ENCODE measurements at places on chromosomes 7 and 10. TPM values are rescaled to one million over a fixed set of nuclear protein-coding genes. Genes with fewer than 3 reads are reported as not detected.

The SFTPA2 gene
- total RNA-seq, result not detected

DNA sequence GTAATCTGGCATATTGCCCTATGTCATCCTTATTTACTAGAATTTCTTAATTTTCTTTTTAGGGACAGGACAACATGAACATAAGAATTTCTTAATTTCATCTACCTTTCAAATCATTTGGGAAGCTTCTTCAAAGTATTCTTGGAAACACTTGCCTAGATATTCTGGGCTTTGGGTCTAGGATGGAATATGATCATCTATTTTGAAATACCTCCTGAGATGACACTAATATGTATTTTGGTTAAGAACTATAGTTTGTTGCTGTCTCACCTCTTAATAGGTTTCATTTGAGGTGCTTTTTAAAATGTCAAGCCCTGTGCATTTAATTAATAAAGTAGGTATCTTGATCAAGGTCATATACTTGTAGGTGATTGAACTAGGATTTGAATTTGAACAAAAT lies 49.1 kb downstream of the SEPTIN7 start:
- no peak for DNase-seq

The CUZD1 gene
- total RNA-seq, result 2.8 TPM

The GPR26 gene
- 0.07 TPM for total RNA-seq

The OPTN gene
- total RNA-seq, result 6.0 TPM

The GLCCI1 gene
- total RNA-seq, result 15.5 TPM

GRCh38 chr10:6124666-6125065 lies 35.8 kb downstream of the RBM17 start:
- DNase-seq, result no peak

DNA sequence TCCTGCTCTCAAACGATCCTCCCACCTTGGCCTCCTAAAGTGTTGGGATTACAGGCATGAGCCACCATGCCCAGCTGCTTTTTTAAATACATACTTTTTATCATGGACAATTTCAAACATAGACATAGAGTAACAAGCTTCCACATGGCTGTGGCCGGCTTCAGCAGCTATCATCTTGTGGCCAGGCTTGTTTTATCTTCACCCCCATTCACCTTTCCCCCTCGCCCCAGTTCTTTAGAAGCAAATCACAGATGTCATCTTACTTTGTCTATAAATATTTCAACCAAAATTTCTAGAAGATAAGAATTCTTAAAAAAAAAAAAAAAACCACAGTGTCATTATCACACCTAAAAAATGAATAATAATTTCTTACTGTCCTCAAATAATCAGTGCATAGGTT lies 5.9 kb downstream of the FOXK1 start:
- DNase-seq, result no peak

- no peak for DNase-seq
Measured at GRCh38 chr10:60710041-60710440, 68.2 kb upstream of the CDK1 start.

GRCh38 chr10:101939008-101939648 lies 95.5 kb upstream of the KCNIP2 start:
- no peak for DNase-seq

DNA sequence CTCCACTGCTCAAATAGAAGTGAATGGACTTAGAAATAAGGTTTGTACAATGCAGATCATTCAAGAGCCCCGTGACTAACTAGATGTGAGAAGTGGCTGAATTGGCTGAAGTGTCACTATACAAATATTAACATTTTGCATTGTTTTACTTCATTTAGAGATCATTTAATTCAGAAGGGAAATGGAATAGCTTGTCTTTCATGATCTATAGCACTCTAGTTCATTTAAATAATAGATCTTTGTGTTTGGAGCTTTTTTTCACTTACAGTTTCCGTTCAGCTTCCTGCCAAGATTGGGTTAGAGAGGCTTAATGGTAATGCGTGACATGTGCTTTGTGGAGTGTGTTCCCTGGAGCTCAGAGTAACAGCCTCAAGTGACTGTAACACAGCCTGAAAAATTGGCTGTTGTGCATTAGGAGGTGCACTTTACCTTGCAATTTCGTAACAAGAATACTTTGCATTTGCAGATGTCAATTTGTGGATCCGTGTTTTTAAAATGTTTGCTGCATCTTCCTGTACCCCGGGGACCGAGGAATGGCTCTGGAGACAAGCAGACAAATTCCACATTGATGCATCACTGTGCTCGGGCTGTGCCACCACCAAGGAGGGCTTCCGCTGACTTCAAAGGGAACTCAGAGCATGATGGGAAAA lies 170.3 kb downstream of the NRP1 start:
- no peak for DNase-seq

DNA sequence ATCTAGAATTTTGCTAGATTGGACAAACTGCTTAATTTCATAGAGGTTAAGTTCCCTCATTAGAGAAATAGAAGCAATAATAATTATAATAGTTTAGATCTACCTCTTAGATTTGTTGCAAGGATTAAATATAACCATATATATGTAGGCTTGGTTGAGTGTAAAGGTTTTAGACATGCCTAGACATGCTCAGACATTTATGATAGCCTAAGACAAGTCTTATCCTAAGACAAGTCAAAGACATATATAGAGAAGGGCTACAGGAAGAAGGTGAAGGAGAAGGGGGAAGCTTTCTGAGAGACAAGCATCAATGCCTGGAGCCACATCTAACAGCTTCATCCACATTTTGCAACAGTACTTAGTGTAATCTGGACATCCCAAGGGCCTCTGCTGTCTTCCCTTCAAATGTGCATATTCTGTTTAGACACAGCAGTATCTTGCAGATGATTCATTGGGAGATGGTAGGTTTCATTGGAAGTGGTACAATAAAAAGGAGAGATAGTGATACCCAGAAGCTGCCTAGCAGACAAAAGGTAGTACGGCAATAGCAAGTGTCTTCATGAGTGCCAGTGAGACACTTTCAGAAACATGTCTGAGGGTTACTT lies 146.5 kb downstream of the HGF start:
- DNase-seq, result no peak

The PAPOLB gene
- total RNA-seq, result 0.42 TPM

DNA sequence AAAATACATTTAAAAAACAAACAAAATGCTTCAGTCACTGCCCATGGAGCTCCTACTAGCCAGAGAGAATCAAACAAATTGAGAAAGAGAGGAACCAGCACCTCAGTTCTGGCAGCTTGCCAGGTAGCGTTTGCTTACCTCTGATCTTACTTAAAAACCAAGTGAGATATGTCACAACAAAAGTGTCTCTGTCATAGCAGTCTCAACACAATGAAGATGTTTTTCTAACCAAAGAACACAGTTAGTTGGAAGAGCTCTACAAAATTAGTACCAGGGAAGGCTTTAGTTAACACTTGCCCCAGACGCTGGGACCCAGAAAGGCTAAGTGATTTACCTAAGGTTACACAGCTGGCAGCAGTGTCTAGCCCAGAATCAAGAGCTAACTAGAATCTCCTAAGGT lies 3.4 kb downstream of the DOCK4 start:
- no peak for DNase-seq

GRCh38 chr7:35576031-35576573 lies 118.8 kb downstream of the HERPUD2 start:
- DNase-seq, result no peak

DNA sequence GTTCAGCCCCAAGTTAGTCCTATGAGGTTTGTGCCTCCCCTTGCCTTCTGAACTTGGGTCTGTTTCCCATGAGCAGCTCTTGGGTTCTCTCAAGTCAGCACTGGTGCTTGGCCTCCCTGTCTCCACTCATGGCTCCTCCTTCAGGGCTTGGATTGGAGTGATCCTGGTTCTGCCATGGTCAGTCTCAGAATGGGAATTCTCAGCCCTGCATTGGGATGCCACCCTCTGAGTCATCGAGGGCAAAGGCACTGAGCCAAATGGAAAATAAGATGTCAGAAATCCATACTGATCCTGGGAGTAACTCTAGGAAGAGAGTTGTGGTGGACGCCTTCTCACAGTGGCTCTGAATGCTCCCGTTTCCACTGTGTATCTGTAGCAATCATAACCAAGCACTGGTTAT lies 233.4 kb upstream of the HABP2 start:
- DNase-seq, result no peak

GRCh38 chr7:133365917-133366316 lies 113.0 kb downstream of the EXOC4 start:
- no peak for DNase-seq

The SEC31B gene
- 6.7 TPM for total RNA-seq

- DNase-seq, result no peak
Measured at GRCh38 chr10:57689596-57690297, 577.9 kb downstream of the IPMK start.

The COL26A1 gene
- total RNA-seq, result 51.7 TPM

DNA sequence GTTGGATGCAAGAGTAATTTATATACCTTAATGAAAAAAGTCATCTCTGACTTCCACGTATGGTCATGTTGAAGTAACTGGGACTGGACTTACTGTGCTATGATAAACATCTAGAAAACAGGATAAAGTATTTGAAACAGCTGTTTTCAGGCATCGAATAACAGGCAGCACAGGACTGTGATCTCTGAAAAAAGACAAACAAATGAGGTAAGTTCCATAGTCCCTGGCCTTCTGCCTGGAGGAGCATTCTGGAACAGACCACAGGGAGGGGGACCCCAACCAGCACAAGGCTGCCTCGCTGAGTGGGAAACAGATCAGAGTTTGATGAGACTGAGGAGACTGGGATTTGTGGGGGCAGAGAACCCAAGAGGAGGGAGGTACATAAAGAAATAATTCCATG lies 89.1 kb upstream of the HABP2 start:
- no peak for DNase-seq

The CAV2 gene
- total RNA-seq, result 3.5 TPM

DNA sequence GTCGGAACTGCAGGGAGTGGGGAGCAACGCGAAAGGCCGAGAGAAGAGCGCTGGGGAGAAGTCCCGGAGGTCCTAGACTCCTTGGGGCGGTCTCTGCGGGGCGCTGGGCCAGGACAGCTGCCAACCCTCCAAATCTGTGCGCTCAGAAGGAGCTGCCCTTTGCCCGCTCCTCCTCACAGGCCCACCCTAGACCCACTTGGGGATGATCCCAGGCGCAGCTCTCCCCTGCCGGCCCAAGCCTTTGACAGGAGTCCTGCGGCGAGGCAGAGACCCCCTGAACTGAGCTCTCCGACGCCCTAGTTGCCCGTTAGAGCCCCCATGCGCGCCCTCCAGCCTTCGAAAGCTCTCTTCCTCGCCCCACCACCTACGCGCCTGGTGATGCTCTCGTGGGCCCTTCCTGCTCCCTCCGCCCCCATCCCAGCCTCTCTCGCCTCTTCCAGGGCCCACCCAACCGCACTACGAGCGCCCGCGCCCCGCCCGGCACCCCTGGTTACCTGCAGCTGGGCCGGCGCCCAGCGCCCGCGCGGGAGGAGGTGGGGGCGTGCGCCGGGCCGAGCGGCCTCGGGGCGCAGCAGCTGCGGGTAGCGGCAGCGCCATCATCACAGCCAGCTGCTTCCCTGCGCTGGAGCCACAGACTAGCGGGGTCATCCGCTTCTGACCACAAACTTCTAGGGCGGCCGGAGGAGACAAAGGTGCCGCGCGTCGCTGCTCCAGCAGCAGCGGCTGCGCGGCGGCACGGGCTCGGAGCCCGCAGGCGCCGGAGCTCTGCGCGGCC lies 353.4 kb downstream of the DNAJB6 start:
- DNase-seq, result no peak

The RADIL gene
- total RNA-seq, result 9.8 TPM

- no peak for DNase-seq
Measured at GRCh38 chr10:118832241-118832651, 77.5 kb upstream of the CACUL1 start.

- no peak for DNase-seq
Measured at GRCh38 chr10:79396520-79396919, 48.9 kb downstream of the ZCCHC24 start.

- DNase-seq, result no peak
Measured at GRCh38 chr7:112398534-112398933, 51.7 kb upstream of the IFRD1 start.

GRCh38 chr7:105112440-105113418 lies 98.7 kb downstream of the KMT2E start:
- DNase-seq, result no peak

- peak; percentile 89 for DNase-seq
Measured at GRCh38 chr7:74138945-74139843, 35.0 kb upstream of the EIF4H start.

- no peak for DNase-seq
Measured at GRCh38 chr10:96656198-96656577, 64.1 kb downstream of the PIK3AP1 start.

GRCh38 chr7:100585511-100586265 lies at the start of gene LRCH4:
Gene LRCH4, minus strand, starts transcription at chr7:100586129. Its CDS starts 29 bp downstream, at chr7:100586100.
- DNase-seq, result peak; percentile 81

DNA sequence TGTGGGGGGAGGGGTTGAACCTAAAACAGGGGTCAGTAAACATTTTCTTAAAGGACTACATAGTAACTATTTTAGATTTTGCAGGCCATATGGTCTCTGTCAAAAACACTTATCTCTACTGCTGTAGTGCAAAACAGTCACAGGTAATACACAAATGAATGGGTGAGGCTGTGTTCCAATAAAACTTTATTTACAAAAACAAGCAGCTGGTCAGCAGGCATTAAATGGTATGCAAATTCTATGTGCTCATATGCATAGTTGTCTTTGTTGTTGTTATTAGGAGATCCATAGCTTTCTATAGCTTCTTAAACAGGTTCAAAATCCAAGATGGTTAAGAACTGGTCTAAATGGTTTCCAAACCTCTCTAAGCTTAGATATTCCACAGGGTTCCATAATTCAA lies 302.6 kb downstream of the RNLS start:
- no peak for DNase-seq

The RNF32 gene
- total RNA-seq, result 0.56 TPM

DNA sequence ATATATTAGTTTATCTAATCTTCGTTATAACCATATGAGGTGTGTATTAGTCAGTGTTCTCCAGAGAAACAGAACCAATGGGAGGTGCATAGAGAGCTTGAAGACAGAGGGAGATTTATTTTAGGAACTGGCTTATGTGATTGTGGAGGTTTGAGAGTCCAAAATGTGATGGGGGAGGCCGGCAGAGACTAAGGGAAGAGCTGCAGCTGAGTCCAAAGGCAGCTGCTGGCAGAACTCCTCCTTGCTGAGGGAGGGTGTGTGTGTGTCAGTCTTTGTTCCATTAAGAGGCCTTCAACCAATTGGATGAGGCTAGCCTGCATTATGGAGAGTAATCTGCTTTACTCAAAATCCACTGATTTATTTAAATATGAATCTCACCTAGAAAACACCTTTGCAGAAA lies 165.1 kb downstream of the SH3PXD2A start:
- no peak for DNase-seq

The GPR37 gene
- 8.5 TPM for total RNA-seq

The GIMAP5 gene
- not detected for total RNA-seq

DNA sequence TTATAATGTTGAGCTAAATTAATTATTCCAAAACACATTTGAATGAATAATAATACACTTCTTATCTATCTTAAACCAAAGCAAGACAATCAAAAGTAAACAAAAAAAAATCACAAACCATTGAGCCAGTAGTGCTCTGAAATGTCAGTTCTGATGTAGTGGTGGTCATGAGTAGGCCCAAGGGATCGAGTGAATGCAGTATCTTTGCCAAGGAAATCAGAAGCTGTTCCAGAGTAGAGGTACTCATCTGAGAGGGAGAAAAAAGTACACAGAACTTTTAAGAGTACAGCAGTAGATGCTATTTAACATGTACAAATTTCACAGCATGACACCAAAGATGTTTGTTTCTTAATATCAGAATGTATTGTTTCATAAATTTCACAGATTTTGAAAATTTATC lies 121.5 kb downstream of the SEMA3D start:
- no peak for DNase-seq

- no peak for DNase-seq
Measured at GRCh38 chr7:116607299-116607698, 64.7 kb upstream of the MET start.

The CAMK2B gene
- total RNA-seq, result not detected
